Activated T-cell treated with anti-CD3 and anti-CD28 coated beads, Interleukin-2, amount 50 U/mL, for 1 hour (primary cell): ENCODE measurements at places on chromosomes 16 and 17.

DNA sequence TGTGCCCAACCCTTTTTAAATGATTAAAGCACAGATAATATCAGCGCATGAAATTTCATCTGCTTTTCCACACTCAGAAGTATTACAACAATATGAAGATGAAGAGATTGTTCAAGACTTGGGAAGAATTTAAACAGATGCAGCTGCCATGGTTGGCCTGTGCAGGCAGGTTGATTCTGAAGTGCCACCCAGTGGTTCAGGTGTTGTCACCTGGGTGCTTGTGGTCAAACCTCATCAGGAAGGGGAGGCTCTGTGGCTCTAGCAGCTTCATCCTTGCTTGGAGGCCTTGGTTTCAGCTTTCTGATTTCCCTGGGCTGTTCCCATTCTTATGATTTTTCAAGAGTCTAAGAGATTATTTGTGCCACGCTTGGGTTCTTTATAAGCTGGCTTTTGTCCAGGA, 22.2 kb upstream of the CLEC18C start:
- DNase-seq, result no peak

GRCh38 chr17:76088041-76088867, 9.3 kb downstream of the ZACN start:
- DNase-seq, result no peak

DNA sequence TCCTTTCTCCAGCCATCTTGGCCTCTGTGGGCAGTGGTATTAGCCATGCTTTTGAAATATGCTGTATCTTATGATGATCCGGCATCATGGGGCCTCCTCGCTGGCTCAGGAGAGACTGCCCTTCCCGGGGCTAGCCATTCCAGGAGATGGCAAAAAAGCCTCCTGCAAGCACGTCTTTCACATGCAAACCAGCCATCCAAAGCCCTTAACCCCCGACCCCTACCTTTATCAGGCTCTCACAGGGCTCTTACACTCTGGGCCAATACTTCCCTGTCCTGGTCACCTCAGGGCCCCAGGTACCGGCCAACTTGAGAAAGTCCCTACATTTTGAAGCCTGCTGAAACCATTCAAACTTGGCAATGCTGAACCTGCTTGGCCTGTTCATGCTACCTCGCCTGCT, 36.4 kb downstream of the MYH13 start:
- DNase-seq, result no peak

DNA sequence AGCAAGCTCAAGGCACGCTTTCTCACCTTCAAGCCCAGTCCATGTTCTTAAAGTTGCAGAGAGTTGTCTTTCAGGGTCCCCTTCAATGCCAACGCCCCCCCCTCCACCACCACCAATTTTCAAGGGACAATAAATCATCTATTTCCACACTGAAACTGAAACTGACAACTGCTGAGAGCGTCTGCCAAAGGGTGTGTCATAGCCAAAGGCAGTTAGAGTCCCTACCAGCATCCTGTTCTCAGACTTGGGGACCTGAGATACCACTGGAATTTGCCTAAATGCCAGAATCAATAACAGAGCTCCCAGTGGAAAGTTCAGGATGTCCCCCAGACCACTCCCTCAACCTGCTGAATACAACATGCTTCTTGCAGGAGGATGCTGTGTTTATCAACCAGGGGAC, 133.2 kb upstream of the SOX9 start:
- DNase-seq, result no peak

DNA sequence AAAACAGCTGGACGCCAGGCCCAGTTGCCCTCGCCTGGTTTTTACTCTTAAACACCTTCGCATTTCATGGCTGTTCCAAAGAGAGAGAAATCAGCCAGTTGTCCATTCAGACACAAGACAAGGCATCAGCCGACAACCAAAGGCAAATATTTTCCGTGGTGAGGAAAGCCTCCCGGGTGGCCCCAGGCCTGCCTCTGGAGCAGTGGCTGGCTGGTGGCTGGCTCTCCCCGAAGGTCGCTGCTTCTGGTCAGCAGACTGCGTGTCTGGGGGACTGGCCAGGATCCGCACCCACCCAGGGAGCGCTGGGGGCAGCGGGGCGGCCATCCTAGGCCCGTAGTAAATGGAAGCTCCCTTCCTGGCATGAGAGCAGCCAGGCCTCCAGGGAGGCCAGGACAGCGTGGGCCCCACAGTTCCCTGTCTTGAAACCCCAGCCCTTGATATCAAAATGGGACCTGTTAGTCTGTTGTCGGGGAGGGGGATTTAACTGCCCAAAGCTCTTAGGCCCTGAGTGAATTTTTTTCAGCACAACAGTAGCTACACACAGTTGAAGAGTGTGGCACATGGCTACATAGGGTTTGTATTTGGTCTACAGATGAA, 57.7 kb downstream of the SREBF1 start:
- DNase-seq, result no peak

DNA sequence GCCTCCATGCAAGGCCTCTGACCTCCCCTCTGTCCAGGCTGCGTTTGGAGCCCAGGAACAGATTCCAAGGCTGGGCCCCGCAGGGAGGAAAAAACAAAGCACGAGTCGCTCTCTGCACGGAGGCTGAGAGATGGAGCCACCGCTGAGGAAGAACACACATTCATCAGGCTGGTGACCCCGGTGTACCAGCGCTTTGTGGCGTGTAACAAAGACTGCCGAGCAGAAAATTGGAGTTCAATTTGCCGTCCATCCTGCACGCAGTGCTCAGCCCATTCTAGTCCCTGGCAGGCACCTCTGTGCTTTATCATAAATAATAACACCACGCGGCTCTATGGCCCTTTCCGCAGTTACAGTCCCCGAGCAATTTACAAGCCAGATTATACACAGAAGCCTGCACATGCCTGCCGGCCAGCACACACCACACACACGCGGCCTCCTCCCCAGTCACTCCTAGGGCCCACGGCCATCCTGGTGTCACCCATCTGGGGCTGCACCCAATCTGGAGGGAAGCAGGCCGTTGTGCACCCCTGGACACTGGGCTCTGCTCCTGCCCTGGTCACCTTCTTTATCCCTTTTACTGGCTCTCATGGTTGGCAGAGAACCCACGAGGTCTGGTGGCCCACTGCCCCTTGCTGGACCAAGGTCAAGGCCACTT, 124.4 kb downstream of the SDK2 start:
- no peak for DNase-seq

DNA sequence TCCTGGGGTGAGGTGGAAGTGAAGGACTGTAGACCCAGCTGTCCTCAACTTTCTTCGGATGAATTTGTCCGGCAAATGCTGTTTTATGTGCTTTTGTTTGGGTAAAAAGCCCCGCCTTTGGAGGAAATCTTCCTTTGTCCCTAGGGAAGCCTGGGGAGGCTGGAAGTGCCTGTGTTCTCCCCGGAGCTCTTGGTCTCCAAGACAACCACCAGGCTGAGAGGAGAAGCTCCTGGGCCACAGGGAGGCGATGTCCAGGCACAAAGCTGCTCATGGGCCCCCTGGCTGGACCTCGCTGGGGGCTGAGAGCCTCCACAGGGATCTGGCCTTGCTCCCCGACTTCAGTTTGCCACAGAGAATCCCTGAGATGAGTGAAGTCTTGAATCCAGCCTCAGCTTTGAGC, 293.1 kb upstream of the N4BP1 start:
- DNase-seq, result no peak

- DNase-seq, result no peak
Observed at GRCh38 chr17:12231355-12231682, 210.6 kb downstream of the MAP2K4 start.

DNA sequence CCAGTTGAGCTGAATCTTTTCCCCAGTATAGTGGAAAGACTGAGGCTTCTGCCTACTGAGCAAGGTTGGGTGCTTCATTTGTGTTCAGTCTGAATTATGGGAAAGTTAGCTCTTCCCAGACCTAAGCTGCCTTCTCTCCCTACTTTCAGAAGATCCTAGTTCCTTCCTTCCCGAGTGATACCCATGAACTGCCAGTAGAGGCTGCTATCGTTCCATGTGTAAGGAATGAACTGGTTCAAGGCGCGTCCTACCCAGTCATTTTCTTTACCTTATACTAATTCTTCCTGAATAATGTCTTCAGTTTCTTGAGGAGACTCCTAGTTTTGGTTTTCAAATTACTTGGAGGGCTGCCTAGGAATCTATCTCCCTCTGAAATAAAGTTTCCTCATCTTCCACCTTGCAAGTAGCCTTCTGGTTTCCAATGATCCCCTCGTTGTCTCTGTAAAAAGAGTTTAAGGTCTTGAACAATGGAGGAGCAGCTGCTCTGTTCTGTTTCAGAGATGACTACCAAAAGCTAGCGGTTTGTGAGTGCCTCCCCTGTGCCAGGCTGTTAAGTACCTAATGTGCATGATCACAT, 934 bp upstream of the AOC2 start:
- no peak for DNase-seq

DNA sequence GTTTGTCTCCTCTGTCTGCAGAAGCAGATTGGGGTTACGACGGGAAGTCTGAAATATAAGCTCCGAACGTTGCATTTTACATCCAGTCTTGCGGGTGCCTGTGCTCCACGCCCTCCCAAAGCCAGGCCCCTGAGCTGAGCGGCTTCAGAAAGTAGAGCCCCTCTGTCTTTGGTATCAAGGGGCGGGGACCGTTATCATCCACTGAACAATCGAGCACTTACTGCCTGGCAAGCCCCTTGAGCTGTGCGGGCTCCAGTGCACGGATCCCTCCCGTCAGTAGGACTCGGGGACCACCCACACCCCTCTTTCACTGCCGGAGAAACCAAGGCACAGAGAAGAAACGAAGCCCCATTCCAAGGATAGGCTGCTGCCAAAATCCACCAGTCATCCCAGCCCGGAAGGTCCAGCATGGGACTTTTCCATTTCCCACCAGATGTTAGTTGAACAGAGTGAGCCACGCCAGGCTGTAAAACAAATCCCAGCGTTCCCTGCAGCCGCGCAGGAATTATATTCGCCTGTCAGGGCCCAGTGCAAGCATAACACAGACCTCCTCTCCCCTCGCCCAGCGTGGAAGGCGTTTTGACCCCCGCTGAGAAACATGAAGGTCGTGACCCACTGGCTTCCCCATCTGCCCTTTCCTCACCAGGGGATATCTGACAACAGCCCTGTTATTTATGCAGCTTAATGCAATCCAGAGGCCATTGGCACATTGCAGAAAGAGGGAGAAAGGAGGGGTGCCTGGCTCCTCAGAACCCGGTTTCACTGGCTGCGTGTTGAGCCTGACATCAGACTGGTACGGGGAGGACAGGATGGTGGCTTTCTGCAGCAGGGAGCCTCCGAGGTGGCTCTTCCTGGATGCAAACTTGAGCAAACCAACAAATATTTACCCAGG, 212.2 kb upstream of the FOXF1 start:
- no peak for DNase-seq

DNA sequence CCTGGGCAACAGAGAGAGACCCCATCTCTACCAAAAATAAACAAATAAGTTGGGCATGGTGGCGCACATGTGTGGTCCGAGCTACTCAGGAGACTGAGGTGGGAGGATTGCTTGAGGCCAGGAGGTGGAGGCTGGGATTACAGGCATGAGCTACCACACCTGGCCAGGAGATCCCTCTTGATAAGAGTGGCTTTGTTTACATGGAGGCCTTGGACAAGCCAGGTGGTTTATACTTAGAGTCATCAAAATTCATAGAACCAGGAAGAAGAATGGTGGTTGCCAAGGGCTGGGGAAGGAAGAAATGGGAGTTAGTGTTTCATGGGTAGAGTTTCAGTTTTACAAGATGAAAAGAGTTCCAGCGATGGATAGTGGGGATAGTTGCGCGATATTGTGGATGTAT, 8.8 kb upstream of the ZFP1 start:
- DNase-seq, result no peak

GRCh38 chr16:20300312-20301097, 26.8 kb downstream of the GP2 start:
- DNase-seq, result peak; percentile 18

- DNase-seq, result no peak
Observed at GRCh38 chr17:67831268-67831667, 6.0 kb downstream of the BPTF start.

- DNase-seq, result no peak
Observed at GRCh38 chr17:82291582-82292250, 18.2 kb upstream of the CSNK1D start.

DNA sequence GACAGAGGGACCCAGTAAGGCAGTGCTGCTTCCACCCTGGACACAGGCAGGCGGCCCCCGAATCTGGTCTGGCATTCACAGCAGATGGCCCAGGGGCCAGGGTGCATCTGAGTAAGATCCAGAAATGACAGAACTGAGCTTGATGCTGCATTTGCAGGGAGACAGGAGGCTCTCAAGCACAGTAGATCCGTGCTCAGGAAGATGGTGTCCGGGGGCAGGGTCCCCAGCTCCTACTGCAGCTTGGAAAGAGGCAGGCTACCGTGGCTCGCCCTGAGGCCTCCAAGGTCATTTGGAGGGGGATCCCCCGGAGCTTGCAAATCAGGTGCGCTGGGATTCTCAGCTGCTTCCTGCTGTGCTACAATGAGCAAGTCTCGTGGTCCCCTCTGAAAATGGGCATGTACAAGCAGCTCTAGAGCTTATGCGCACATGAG, 2.2 kb downstream of the C16orf95 start:
- DNase-seq, result no peak

DNA sequence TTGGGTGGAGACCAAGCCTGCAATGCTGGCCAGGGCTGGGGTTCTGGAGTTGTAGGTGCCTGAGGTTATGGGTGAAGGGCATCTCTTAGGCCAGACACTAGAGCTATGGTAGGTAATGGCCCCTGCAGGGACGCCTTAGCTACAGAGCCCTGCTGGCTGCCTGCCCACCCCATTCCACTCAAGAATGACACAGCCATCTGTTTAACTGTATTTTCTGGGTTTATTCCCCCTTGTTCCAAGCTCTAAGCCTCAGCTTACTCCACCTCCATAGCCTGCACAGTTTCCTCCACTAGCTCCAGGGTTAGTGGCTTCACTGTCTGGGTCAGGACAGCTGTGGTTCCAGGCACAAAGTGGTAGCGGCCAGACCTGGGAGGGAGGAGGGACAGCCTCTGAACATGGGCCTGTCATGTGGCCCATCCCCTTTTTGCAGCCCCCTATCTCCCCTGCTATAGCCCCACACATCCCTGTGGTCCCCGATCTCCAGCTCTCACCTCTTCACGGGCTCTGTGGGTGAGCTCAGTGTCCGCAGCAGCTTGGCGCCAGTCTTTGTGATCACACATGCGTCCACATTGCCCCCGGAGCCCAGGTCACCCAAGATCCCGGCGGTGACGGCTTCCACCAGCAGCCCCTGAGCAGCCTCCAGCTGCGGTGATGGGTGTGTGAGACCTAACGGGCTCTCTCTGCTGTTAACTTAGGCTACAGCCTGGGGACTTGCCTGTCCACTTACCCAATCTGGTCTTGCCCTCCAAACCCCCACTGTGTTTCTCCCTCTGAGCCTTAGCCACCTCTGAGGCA, 2.1 kb downstream of the PSMB10 start:
- no peak for DNase-seq

DNA sequence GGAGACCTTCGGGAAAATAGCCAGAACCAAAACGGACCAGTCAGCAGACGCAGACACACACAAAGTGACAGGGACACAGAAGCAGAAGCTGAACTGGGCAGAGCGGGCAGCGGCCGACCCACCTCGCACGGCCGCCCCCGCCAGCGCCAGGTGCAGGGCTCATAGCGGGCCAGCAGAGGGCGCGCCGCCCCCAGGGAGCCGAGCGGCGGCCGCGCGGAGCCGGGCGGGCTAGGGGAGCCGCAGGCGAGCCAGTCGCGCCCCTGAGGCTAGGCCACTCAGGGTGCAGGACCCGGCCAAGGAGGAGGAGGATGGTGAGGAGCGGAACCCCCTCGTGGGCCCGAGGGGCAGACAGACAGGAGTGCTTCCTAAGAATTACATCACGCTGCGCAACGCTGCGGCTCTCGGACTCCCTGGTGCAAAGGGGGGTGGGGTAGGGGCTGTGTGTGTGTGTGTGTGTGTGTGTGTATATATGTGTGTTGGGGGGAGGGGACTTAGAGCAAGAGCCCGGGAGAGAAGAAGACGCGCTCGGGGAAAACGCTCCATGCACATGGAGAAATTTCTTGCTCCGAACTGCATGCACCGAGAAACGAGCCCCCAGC, 913 bp upstream of the NOG start:
- peak; percentile 81 for DNase-seq
